Activated T-helper 1 cell treated with anti-CD3 and anti-CD28 coated beads, Interleukin-2, amount 50 U/mL, for 16 hours (primary cell): ENCODE measurements at places on chromosomes 3 and 15.

DNA sequence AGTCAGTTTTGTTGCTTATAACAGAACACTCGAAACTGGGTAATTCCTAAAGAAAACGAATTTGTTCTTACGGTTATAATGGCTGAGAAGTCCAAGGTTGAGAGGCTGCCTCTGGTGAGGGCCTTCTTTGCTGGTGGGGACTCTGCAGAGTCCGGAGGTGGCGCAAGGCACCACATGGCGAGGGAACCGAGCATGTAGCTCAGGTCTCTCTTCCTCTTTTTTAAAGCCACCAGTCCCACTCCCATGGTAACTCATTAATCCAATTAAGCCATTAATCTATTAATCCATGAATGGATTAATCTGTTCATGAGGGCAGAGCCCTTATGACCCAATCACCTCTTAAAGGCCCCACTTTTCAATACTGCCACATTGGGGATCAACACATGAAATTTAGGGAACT is 50.0 kb downstream of the ROPN1B start:
- no peak for DNase-seq

GRCh38 chr3:188959013-188959412 is 212.8 kb upstream of the TPRG1 start:
- no peak for DNase-seq

DNA sequence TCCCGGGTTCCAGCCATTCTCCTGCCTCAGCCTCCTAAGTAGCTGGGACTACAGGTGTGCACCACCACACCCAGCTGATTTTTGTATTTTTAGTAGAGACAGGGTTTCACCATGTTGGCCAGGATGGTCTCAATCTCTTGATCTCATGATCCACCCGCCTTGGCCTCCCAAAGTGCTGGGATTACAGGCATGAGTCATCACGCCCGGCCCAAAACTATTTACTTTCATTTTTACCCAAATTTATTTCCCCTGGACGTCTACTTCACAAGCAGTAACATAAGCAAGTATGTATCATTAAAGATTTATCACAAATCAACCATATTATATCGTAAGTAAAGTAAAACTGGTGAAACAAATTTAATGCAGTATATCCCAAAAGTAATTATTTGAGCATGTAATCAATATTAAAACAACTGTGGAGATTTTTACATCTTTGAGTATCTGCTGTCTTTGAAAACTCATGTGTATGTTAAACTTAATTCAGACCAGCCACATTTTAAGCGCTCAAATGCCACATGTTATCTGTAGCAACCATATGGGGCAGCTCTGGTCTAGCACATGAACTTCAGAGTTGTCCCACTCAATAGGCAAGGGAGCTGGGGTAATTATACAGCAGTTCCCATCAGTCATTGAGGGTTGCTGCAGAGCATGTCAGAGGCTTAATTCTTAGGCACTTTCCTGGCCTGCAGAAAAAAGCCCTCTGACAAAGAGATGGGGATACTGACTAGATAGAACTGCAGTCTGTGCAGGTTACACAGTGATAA is 185.7 kb upstream of the CTDSPL start:
- DNase-seq: no peak

- DNase-seq: no peak
Measured at GRCh38 chr3:35292568-35292967, 346.8 kb upstream of the ARPP21 start.

GRCh38 chr15:101641894-101642293 is 10.3 kb downstream of the TM2D3 start:
- no peak for DNase-seq

DNA sequence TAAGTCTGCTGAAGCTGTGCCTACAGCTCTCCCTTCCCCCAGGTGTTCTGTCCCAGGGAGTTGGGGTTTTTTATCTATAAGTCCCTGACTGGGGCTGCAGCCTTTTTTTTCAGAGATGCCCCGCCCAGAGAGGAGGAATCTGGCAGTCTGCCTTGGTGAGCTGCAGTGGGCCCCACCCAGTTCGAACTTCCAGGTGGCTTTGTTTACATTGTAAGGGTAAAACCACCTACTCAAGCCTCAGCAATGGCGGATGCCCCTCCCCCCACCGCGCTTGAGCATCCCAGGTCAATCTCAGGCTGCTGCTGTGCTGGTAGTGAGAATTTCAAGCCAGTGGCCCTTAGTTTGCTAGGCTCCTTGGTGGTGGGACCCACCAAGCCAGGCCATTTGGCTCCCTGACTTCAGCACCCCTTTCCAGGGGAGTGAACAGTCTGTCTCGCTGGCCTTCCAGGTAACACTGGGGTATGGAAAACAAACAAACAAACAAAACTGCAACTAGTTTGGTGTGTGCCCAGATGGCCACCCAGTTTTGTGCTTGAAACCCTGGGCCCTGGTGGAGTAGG is 189.4 kb downstream of the MFSD1 start:
- DNase-seq: no peak

DNA sequence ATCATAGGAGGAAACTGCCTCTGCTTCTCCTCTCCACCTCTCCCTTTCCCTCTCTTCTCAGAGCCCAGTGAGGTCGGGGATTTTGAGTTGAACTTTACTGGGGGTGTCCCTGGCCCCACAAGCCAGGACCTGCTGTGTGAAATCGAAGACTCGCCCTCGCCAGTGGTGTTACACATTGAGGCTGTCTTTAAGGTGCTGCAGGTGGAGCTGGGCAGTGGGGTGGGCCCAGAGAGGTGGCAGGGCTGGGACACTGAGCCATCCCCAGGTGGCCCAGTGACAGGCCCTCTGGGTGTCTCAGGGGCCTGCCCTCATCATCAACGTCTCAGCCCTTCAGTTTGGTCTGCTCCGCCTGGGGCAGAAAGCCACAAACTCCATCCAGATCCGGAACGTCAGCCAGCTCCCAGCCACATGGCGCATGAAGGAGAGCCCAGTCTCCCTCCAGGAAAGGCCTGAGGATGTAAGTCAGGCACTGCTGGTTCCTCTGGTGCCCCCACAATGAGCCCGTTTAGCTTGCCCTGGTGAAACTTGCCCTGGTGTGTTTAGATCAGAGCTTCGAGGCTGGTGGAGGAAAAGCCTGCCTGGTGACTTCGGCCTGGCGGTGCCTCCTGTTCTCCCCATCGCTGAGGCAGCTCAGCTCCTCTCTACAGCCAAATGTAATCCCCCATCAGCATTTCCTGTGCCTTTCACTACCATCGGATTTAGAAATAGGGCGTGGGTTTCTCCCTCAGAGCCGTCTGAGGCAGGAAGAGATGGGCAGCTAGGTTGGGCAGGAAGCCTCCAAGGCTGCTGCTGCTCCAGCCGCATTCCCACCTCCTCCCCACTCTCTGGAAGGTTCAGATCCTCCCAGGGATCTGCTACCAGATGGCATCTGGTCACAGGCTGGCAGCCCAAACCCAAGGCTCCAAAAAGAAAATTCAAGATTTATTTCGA is 39.2 kb downstream of the ACAA1 start:
- DNase-seq: no peak

DNA sequence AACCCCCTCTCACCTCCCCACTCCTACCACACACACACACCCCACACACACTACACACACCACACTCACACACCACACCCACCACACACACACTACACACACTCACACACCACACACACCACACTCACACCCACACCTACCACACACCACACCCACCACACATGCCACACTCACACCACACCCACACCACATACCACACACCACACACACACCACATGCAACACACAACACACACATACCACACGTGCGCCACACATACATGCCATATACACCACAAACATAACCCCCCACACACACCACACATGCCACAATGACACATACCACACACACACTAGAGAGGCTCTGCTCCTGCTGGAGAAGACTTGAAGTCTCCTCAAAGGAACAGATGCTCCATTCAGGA is 5.9 kb upstream of the ITPKA start:
- no peak for DNase-seq

GRCh38 chr3:71542521-71543370 is 40.8 kb downstream of the FOXP1 start:
- no peak for DNase-seq

DNA sequence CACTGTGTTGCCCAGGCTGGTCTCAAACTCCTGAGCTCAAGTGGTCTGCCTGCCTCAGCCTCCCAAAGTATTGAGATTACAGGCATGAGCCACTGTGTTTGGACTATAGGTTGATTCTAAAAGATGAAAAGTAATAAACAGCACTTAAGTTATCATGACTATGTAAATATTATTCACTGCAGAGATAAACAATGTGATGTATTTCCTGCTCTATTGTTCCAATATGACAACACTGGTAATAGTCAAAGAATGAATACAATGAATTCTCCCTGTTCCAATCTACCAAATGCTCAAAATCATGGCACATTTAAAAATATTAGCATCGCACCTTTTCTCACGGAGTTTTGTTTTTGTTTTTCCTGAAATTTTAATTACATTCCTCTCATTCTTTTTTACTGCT is 36.8 kb upstream of the TBL1XR1 start:
- no peak for DNase-seq

DNA sequence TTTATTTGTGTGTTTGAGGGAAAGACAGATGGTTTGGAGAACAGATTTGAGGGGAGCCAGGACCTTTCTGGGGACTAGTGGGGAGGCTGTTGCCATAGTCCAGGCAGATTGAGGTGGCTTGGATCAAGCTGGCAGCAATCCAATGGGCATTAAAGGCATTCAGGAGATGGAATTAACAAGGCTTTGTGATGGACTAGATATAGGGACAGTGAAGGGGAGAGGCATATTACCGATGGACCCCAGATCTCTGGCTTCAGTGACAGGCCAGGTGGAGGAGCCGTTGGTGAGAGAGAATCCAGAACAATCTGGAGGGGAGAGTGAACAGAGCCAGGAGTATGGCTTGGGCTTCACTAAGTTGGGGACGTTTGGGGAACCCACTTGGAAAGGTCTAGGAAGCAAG is 124.8 kb downstream of the EEFSEC start:
- DNase-seq: no peak

GRCh38 chr3:113747283-113748046 is 630 bp downstream of the ATP6V1A start:
- DNase-seq: no peak

GRCh38 chr15:49610157-49610918 is 10.3 kb downstream of the FAM227B start:
- DNase-seq: no peak

DNA sequence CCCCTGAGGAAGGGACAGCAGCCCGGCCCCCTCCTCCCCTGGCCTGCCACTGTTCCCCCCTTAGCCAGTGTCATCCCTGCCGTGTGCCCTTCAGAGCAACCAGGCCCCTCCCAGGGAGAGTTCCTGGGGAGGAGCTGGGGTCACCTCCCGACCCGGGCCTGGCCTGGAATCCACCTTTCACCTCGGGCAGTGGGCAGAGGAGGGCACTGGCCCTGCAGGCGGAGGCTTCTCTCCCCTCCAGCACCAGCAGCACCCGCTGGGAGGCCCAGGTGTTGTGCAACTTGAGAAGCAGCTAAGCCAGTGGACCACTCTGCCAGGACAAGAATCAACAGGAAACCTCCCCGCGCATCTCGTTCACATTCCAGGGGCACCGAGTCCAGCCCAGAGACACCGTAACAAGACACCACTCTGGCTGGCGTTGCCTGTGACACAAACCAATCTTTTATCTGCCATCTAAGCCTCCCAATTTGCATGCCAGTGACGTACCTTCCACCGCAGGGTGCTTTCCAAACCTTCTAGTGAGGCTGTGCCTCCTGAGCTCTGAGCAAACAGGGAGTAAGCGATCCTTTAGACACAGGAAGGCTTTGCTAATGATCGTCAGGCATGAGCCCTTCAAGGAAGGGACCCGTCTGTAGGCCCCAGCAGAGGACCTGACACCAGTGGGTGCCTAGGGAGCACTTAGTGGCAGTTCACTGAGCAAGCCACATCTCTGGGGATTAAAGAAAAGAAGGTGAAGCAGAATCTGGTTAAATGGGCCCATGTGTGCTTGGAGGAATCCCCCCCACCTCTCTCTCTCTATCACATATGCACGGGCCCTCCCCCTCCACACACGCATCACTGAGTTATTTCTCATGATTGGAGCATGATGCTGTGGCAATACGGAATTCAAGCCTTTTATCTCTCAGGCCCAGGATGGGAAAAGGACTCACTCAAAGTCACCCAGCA is 98.9 kb upstream of the TLE3 start:
- peak; percentile 21 for DNase-seq

DNA sequence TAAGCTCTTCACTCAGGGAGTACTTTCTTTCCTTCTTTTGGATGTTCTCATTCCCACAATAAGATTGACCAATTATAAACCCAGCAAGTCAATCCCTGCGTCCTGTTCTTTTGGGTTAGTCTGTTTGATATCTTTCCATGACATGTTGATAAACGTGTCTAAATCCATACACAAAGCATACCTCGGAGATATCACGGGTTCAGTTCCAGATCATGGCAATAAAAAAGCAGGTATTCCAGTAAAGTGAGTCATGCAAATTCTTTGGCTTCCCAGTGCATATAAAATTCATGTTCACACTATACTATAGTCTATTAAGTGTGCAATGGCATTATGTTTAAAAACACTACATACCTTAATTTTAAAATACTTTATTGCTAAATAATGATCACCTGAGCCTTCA is 667.7 kb downstream of the MAGI1 start:
- DNase-seq: no peak

DNA sequence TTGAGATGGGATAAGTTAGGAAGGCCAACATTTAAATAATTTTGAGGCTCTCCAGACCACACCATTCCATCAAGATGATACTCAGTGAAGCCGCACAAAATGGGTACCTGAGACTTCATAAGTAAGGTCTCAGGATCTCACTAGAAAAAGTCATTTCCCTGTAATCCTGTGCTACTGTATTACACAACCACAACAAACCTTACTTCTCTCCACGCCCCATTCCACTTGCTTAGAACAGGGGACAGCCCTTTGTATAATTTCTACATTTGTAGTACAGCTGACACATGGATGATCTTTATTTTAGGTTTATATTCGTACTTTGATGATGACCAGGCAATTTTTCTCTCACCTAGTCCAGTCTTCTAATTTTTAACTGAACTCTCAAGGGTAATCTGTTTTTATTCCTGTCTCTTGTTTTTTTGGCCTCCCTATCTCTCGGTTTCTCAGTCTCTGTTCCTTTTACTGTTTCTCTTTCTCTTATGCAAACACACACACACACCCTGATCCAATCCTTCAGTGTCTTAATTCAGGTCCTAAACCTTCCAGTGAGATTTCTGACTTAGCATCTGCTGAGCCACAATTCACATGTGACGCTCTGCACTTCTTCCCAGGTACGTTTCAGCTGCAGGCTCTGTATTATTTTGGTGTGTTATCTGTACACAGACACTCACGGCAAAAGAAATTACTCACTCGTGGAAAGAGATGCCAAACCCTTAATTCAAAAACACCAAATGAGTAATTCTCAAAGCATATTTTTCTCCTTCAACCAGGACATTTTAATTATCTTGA is 223.2 kb upstream of the THBS1 start:
- DNase-seq: no peak

DNA sequence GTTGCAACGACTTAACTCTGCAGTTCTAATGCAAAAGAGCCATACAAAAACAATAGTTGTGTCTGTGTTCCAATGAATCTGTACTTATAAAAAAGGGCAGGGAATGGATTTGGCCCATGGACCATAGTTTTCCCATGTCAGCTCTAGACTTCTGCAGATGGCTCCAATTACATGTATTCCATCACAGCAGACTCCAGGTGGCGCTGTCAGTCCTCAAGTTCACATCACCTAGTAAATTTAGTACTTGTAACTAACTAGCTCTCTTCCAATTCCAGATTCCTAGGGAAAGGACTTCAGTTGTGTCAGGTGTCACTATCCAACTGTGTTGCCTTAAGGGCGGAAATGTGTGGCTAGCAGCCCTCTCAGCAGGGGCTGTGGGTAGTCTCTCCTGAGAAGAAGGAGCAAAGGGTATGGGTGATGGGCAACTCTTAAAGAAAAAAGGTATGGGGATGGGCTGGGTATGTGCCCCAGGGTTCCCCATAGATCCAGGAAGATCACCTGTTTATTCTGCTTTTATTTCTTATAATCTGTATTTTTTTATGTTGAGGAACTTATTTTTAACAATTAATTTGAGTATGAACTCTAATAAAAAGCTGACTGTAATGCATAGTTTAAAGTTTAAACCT is 36.2 kb downstream of the BBS4 start:
- DNase-seq: peak; percentile 43
